ENCODE measurements at places on chromosomes 1 and 21.

- no peak for DNase-seq
These were observed 210.9 kb upstream of the GALNT2 start for GRCh38 chr1:229856009-229856650.

GRCh38 chr1:206768472-206769303 is 1.9 kb upstream of the IL19 start:
- no peak for DNase-seq

DNA sequence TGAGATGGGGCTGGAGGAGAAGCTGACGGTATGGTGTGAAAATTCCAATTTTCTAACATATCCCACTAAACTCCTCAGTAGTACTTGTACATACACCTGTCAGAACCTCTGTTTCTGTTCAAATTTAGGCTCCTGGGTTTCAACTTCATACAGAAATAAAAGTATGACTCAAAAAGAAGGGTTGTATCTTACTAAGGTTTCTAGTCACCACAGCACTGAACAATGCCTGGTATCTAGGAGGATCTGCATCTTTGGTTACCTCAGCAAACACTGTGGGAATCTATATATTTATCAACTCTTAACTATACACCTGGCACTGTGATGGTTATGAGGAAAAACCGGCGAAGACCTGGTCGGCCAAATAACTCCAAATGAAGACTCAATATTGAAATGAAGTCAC is 13.8 kb downstream of the RBM34 start:
- no peak for DNase-seq

GRCh38 chr1:197685785-197686184 is 89.5 kb downstream of the DENND1B start:
- DNase-seq: no peak

- no peak for DNase-seq
These were observed 30.3 kb upstream of the ABCG1 start for GRCh38 chr21:42188663-42189062.

DNA sequence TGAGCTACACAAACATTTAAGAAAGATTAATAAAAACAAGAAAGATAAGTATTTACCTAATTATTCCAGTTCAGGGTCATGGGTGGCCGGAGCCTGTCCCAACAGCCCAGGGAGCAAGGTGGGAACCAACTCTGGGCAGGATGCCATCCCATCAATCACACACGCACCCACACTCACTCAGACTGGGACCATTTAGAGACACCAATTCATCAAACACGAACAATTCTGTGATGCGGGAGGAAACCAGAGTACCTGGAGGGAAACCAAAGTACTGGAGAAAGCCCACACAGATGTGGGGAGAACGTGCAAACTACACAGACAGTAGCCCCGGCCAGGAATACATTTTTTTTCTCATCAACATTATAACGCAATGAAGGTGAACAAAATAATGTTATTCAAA is 16.2 kb downstream of the WASF2 start:
- DNase-seq: no peak

DNA sequence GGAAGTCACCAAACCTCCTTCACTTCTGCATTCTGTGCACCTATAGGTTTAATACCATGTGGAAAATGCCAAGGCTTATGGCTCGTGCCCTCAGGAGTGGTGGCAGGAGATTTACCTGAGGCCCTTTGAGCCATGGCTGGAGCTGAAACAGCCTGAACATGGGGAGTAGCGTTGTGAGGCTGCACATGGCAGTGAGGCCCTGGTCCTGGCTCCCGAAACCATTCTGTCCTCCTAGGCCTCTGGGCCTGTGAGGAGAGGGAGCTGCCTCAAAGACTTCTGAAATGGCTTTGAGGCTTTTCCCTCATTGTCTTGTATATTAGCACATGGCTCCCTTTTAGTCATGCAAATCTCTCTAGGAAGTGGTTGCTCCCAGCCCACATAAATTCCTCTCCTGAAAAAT is 20.6 kb downstream of the PTGFR start:
- no peak for DNase-seq

DNA sequence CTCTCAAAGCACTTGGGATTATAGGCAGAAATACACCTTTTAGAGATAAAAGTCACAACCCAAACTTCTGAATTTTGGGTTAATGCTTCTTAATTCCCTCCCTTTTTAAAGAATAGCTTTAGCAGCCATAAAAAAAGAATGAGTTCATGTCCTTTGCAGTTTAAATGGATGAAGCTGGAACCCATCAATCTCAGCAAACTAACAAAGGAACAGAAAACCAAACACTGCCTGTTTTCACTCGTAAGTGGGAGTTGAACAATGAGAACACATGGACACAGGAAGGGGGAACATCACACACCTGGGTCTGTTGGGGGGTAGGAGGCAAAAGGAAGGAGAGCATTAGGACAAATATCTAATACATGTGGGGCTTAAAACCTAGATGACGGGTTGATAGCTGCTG is 55.8 kb downstream of the SLC27A3 start:
- DNase-seq: no peak

GRCh38 chr1:40899230-40899870 is 37.2 kb upstream of the CITED4 start:
- DNase-seq: no peak

DNA sequence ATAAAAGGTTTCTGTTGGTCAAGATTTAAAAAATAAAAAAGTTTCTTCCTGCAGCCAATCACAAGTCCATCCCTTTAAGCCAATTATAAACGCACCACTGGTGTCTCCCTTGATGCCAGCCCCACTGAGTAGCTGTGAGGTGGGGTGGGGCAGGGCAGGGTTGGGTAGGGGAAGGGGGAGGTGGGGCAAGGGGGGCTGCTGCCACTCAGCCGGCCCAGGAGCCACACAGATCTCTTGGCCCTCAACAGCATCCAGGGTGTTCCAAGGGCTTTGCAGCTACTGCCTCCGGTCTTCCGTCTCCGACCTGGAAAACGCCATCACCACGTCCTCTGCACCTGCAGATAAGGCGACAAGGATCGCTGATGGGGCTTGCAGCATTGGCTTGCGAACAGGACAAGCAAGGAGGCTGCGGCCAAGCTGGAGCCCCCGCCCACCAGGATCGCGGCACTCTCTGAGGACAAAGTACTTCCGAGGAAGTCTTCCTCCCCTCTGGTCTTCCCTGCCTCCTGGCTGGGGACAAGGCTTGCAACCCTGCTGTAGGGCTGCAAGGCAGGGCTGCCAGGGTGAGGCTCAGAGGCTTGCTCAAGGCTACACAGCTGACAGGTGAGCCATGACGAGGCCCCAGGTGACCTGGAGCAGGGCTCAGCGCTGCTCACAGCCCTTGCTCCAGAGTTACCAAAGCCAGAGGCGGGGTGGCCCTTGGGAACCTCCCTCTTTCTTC is 26.8 kb upstream of the CLSTN1 start:
- DNase-seq: no peak

- DNase-seq: no peak
These were observed 35.6 kb downstream of the LRRN2 start for GRCh38 chr1:204649721-204650521.

- no peak for DNase-seq
These were observed 19.7 kb upstream of the SMIM12 start for GRCh38 chr1:34879230-34879629.

DNA sequence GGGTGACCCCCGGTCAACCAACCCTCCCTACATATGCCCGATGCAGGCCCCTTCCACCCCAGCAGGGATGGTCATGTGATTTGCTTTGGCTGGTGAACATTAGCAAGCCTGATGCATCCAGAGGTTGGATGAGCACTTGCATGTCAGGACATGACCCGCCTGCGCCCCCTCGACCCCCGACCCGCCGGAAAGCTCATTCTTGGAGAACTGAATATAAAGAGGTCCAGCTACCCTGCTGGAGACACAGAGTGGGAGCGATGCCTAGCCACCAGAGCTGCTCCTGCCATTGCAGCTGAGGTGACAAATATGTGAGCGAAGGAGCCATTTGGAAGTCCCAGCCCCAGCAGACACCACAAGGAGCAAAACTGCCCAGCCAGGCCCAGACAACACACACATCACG is 39.6 kb downstream of the COA6 start:
- DNase-seq: no peak

DNA sequence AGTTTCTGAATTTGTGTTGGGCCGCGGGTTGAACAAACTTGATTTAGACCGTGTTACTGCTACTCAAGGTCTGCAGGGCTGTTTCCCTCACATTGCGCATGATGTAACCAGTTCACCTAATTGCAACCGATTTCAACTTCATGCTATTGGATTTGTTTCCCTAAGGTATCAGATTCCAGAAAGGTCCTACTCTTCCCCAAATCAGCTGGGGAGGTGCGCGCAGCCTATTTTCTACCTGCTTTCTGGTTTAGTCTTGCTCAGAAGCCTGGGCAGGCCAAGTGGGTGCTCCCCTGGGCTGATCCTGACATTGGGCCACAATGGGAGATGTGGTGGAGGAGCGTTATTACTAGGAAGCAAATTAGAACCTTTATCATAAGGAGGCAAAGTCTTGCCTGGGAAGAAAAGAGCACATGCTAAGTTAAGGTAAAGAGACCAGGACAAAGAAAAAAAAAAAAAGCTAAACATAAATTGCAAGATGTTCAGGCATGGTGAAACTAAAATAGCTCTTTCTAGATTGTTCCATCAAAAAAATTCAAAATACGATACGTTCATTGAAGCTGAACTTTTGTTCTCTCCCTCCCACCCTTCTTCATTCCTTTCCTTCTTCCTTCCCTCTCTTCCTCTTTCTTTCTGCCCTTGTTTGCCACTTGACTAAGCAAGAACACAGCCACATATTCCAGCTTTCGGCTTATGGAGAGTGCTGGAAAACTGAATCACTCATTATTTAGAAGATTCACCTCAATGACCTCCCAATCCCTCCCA is 28.8 kb upstream of the TARBP1 start:
- no peak for DNase-seq

- DNase-seq: no peak
These were observed 11.4 kb downstream of the SEMA6C start for GRCh38 chr1:151134991-151135390.

DNA sequence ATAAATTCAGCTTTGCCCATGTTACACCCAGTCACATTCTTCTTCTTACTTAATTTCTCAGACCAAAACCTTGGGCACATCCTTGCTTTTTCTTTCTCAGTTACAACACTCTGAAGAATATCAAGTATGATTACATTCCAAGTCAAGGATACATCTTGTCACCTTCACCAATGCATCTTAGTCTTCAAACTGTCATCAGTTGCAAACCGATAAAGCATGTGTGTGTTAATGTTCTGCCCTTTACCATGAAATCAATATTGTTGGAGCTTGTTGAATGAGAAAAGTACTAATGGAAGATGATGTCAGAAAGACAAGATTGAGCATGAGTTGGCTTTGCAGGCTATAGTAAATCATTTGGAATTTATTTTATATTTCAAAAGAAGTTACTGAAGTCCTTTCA is 764.6 kb downstream of the NCAM2 start:
- no peak for DNase-seq

- no peak for DNase-seq
These were observed 206.4 kb downstream of the RHOU start for GRCh38 chr1:228941666-228942065.

- DNase-seq: no peak
These were observed 22.5 kb downstream of the PCSK9 start for GRCh38 chr1:55061706-55062321.

Data from stimulated activated CD8-positive, alpha-beta memory T cell treated with anti-CD3 and anti-CD28 coated beads, Interleukin-15, amount 100 ng/mL, for 4 hours (primary cell).